ENCODE measurements at places on chromosomes 16 and 17.

DNA sequence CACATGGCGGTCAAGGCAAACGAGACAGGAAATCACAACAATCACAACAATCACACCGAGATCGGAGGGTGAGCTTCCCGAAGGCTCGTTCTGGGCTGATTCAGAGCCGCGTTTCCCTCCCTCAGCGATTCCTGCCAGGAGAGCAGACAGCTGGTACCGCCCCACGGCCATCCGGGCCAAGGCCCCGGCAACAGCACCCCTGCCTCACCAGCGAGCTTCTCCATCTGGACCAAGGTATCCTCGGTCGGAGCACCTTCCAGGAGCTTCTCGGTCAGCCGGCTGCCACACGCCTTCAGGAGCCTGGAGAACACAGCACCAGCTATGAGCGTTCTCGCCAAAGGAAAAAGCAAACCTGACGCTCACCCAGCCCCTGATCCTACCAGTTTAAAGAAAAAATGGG lies 15.2 kb upstream of the PLD6 start:
- no peak overlapping the region for H3K4me3 ChIP-seq
- H3K27me3 ChIP-seq, result no peaks in the 10 kb centered on the region
- H3K27ac ChIP-seq, result no peak overlapping the region
- no peak for DNase-seq
- no peaks in the 10 kb centered on the region for H3K4me1 ChIP-seq

GRCh38 chr17:28532050-28532960 lies 20.1 kb downstream of the UNC119 start:
- H3K36me3 ChIP-seq, result no peaks in the 10 kb centered on the region
- peaks cover 3% of the 10 kb centered on the region for H3K27me3 ChIP-seq
- H3K27ac ChIP-seq, result no peak overlapping the region
- peaks cover 28% of the 10 kb centered on the region for H3K4me1 ChIP-seq
- DNase-seq, result no peak

GRCh38 chr17:19383681-19384470 lies 3.1 kb downstream of the MFAP4 start:
- no peaks in the 10 kb centered on the region for H3K27me3 ChIP-seq
- peaks cover 28% of the 10 kb centered on the region for H3K36me3 ChIP-seq
- H3K27ac ChIP-seq, result peak overlapping the region; percentile 78
- no peak overlapping the region for H3K4me3 ChIP-seq

- no peaks in the 10 kb centered on the region for H3K4me1 ChIP-seq
- no peaks in the 10 kb centered on the region for H3K36me3 ChIP-seq
- DNase-seq, result peak; percentile 70
- no peaks in the 10 kb centered on the region for H3K27me3 ChIP-seq
- H3K27ac ChIP-seq, result no peak overlapping the region
These were observed 1.5 kb downstream of the CASKIN1 start for GRCh38 chr16:2194852-2195321.

- peak; percentile 16 for DNase-seq
- H3K27ac ChIP-seq, result no peak overlapping the region
- H3K4me3 ChIP-seq, result no peak overlapping the region
- no peaks in the 10 kb centered on the region for H3K27me3 ChIP-seq
These were observed 27.7 kb upstream of the MPHOSPH6 start for GRCh38 chr16:82197540-82198240.

GRCh38 chr17:28072936-28073533 lies 30.6 kb downstream of the NLK start:
- DNase-seq, result no peak
- H3K27me3 ChIP-seq, result no peaks in the 10 kb centered on the region
- H3K36me3 ChIP-seq, result peaks cover 8% of the 10 kb centered on the region
- no peak overlapping the region for H3K27ac ChIP-seq

GRCh38 chr17:27342059-27342458 lies 48.1 kb downstream of the WSB1 start:
- no peaks in the 10 kb centered on the region for H3K27me3 ChIP-seq
- H3K4me1 ChIP-seq, result peaks cover 8% of the 10 kb centered on the region
- DNase-seq, result no peak
- H3K27ac ChIP-seq, result no peak overlapping the region

Measured in MCF 10A (cell line).